ENCODE measurements at places on chromosomes 16 and 17.
A peak's percentile ranks its signal among the peaks of the same experiment; 100 is the strongest.

DNA sequence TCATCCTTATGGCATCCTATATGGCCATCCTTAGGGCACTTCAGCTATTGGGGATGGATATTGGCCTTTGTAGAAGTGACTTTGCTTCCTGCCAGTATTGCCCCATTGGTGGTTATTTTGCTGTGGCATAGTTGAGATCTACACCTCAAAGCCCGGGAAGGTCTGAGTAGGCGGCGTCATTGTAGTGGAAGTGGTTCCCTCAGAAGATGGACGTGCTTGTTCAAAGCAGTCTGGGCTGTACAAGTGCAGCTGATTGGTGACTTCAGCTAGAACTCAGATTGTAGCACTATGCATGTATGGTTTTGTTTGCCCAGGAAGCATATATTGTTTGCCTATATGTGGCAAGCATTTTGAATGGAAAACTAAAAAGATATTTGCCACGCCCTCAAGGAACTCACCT is 83.2 kb downstream of the TMC6 start:
- no peak for DNase-seq

DNA sequence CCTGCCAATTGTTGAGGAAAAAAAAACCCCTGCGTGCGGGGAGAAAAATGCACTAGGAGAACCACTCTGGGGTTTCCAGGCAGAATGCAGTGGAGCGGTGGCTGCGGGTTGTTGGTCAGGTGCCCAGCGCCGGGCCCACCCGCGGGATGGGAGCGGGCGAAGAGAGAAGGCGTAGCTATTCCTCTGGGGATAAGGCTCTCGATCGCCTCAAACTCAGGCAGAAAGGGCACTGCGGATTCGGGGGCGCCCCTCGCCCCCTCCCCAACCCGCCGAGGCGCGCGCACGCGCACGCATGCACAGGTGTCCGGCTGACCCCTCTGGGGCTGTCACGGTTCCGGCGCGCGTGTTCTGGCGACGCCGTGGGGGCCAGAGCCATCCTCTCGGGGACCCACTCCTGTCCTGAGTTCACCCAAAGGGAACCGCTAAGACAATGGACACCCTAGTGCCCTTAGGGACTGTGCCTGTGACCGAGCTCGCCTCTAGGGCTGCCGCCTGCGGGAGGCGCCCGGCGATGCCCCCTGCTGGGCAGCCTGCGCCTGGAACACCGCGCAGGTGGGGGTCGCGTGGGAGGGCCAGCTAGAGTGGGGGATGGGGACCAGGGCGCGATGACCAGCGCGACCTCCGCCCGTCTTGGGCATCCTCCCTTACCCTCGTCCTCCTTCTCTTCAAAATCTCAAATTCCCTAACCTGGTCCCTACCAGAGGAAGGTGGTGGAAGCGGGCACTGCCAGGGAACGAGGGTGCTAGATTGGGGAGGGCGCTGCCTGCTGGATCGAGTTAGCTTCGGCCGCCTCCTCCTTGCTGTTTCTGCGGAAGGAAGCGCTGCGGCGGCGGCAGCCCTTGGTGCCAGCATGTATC is 14.4 kb upstream of the CBX8 start:
- peak; percentile 62 for DNase-seq

GRCh38 chr17:15944759-15945526 is at the start of gene ADORA2B:
Gene ADORA2B (plus strand): TSS chr17:15945130. CDS start chr17:15945249, 119 bp downstream.
- peak; percentile 82 for DNase-seq

DNA sequence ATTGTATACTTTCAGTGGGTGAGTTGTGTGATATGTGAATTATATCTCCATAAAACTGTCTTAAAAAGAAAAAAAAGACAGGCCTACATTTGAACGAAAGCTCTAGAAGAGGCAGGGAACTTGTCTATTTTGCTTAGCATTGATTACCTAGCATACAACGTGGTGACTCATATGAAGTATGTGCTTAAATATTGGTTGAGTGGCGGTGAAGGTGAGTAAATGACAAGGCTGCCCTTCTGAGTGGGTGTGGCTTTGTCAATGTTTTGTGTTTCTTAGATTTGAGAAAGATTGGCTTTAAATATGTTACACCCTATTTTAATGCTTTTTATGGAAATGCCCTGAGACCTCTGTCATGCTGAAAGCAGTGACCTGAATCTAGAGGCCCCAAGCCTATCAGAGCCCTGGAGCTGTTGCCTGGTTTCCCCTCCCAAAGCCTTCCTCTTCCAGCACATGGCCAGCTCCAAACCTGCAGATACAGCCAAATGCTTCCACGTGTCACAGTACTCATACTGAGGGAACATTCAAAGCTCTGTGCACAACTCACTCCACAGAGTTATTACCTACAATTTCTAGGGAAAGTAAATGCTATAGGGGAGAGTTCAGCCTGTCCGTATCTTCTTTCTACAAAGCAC is 260.0 kb downstream of the PHKB start:
- no peak for DNase-seq

DNA sequence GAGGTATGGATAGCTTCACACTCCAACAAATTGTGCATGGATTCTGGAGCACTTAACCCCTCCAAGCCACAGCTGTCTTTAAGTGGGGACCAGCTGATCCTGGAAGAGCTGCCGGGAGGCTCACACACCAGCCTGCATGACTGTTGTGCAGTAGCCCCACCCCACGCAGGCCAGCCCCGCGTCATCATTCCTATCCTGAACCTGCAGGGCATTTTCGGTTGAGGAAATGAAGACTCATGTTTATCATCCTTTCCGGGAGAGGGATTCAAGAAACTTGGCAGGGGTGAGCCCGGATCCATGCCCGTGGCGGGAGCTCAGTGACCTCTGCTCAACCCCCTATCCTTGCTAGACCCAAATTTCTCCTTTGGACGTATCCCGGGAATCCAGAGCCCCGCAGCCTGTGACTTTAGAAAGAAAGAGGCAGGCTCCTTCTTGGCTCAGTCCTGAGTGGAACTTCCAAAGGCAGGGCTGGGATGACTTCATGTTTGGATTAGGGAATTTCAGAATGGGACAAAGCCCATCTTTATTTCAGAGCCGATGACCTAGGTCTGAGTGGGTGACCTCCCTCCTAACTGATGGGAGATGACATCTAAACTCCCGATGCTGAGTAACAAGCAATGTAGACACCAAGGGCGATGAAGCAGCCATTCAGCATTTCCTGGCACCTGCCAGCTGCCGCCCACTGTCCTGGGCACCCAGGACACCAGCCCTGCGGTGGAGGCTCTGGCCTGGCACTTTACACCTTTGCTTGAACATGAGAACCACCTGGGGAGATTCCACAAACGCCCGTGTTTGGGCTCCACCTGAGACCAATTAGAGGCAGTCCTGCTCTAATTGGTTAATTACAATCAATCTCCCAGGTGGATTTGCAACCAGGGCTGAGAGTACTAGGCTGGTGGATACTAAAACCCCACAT is 43.3 kb upstream of the CMIP start:
- no peak for DNase-seq

DNA sequence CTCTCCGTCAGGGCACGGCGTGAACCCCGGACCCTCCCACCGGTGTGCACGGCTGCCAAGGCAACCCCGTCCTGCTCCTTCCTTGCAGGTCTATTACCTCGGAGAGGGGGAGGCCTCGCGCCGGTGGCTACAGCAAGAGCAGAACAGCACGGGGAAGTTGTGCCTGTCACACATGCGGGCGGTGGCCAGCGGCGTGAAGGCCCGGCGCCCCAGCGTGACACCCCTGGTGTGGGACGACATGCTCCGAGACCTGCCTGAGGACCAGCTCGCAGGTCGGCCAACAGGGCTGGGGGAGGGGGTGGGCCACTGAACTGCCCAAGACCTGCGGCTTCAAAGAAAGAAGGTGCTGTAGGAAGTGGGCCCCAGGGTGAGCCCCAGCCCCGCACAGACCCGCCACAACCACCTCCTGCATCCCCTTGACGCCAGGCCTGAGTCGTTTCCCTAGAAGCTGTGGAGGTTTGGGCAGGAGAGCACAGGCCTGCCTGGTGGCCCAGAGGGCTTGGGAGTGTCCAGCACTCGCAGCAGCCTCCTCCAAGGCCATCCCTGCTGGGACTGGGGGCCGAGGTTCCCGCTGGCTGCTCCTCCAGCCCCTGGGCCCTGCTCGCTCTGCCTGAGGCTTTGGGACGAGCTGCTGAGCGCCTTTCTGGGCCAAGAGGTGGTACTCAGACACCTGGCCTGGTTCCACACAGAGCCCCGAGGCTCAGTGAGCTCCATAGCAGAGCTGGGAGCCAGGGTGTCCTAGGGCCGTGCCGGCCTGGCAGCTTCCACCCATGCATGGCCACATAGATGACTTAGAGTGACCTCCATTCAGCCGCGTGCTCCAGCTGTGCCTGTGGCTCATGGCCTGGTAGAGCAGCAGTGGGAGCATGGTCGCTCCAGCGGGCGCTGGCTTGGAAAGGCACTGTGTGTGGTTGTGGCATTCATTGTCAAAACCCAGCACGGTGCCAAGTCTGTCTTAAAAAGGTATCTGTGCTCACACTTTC is 14.7 kb downstream of the CYBC1 start:
- DNase-seq = no peak

DNA sequence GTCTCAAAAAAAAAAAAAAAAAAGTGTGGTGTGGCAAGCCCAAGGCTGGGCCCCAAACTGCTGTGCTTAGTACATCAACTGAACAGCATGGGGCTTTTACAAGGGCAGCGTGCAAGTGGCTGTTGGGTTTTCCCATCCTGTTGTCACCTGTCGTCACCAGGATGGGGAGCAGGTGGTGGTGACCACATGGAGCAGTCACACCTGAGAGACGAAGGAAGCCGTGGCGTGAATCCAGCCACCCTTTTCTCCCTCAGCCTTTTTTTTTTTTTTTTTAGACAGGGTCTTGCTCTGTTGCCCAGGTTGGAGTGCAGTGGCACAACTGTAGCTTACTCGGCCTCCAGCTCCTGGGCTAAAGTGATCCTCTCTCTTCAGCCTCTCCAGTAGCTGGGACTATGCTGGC is 4.1 kb upstream of the MRPL58 start:
- no peak for DNase-seq

DNA sequence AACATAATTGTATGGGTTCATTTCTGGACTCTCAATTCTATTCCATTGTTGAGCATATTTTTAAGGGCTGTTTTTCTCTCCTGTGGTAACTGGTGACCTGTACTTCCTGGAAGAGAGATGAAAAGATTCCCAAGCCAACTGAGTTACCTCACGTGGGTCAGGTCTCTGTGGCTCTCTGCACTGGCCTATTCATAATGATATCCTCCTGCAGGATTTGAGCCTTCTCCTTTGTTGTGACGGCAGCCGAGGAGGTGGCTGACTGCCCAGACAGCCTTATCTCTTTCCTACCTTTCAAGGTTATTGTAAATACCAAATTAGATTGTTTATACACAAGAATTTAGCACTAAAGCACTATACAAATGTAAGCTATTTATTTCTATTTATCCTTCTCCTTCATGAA is 2.7 kb upstream of the ACE start:
- DNase-seq = no peak

DNA sequence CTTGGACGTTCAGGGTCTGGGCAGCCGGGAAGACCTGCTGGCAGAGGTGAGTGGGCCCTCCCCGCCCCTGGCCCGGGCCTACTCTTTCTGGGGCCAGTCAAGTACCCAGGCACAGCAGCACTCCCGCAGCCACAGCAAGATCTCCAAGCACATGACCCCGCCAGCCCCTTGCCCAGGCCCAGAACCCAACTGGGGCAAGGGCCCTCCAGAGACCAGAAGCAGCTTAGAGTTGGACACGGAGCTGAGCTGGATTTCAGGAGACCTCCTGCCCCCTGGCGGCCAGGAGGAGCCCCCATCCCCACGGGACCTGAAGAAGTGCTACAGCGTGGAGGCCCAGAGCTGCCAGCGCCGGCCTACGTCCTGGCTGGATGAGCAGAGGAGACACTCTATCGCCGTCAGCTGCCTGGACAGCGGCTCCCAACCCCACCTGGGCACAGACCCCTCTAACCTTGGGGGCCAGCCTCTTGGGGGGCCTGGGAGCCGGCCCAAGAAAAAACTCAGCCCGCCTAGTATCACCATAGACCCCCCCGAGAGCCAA is 8.6 kb upstream of the ABCC3 start:
- peak; percentile 84 for DNase-seq

Measured in nephron progenitor cell (in vitro differentiated cells).